Vagina (tissue), 2 donors: ENCODE measurements at places on chromosomes 16 and 17.

DNA sequence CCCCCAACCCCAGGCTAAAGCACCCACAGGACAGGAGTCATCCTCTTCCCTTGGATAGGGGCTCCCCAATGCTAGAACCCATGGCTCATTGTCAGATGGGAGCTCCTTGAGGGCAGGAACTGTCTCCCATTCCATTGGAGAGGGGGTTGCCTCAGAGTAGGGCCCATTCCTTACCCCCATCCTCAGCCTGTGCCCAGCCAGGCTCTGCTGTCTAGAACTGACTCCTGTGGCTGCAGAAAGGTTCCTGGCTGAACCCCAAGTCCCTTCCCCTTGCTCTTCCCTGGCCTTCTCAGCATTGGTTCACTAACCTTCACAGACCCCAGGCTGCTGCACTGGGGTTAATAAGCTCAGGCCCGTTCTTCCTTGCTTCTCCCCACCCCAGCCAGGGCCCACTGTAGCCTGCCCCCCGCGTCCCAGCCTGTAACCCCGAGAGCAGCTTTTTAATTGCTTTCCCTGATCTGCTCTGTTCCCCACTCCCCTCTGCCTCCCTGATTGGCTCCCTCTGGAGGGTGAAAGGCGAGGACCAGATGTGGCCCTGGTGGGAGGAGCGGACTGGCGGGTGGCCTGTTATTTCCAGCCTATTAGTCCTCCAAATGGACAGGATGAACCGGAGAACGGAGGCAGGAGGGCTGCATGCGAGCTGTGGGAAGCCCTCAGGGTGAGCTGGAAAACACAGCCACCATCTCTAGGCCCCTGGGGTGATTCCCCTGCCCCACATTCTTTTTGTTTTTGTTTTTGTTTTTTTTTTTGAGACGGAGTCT, 6.0 kb upstream of the GFAP start:
- DNase-seq: no peak

GRCh38 chr17:82734987-82735866, at the start of gene FN3K:
FN3K (plus strand) TSS chr17:82735615; CDS start chr17:82735637, 22 bp downstream.
- DNase-seq: no peak

DNA sequence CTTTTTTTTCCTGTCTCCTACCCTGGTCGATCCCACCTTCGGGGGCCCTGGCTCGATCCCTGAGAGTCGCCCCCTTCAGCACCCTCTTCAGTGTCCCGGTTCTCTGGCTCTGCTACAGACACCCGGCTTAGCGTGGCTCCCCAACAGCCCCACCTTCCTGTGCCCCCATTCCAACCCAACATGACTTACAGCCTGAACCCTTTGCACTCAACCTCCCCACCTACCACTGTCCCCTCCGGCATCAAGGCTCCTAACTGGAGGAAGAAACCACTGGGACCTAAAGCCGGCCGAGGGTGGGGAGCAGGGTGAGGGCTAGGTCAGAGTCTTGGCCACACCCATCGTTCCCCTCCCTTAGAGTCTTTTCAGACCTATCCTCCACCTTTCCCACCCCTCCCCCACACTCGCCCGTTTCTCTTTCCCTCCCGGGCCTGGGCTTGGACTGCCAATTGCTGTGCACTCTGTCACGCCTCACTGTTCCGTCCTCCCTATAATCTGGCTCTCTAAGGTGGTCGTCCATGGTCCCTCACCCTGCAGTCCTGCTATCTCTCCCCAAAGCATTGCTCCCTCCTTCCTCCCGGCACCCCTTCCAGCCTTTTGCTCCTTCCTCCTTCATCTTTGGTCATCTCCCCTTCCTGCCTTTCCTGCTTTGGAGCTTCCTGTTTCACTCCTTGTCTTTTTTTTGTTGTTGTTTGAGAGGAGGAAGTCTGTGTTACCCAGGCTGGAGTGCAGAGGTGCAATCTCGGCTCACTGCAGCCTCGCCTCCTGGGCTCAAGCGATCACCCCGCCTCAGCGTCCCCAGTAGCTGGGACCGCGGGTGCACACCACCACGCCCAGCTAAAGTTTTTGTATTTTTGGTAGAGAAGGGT, 890 bp upstream of the CLDN7 start:
- DNase-seq: no peak

- no peak for DNase-seq
Measured at GRCh38 chr17:42183741-42184711, 1.2 kb downstream of the HCRT start.

DNA sequence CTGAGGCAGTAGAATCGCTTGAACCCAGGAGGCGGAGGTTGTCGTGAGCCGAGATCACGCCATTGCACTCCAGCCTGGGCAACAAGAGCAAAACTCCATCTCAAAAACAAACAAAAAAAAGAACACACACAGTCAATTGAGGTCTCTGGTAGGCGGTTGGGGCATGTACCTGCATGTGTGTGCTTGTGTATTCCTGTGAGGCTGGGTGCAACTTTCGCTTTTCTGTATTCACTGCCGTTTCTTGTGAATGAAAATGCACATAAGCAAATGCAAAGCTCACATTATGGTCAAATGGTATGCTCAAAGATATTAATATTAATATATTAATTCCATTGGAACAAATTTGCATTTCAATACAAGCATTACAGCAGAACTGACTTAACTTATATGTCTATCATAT, 20.9 kb downstream of the HS3ST3A1 start:
- DNase-seq: no peak

GRCh38 chr17:79840269-79840988, 1.2 kb upstream of the CBX4 start:
- no peak for DNase-seq

DNA sequence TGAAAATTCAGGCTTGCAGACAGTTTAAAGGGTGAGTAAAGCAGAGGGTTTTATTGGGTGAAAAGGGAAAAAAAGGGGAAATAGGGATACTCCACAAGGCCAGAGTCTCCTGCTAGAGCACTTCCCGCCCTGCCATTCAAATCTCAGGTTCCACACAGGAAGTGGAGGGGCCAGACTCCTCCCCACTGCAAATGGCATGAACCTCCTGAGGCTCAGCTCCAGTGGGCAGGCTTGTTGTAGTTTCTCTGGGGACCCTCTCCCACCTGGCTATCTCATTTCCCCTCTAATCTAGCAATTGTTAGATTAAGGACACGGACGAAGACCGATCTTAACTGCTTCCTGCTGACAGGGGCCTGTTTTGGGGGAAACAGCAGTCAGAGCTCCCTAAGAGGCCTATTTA, 43.4 kb downstream of the TAOK1 start:
- no peak for DNase-seq

GRCh38 chr17:49944273-49944870, 24.6 kb upstream of the DLX4 start:
- no peak for DNase-seq
